ENCODE measurements at places on chromosomes 3 and 15.

GRCh38 chr15:84668221-84668982 lies 10.4 kb upstream of the NMB start:
- DNase-seq: no peak

- no peak for DNase-seq
These were observed 26.3 kb downstream of the FEM1B start for GRCh38 chr15:68303560-68304436.

- no peak for DNase-seq
These were observed 24.3 kb downstream of the TBC1D21 start for GRCh38 chr15:73897441-73898261.

DNA sequence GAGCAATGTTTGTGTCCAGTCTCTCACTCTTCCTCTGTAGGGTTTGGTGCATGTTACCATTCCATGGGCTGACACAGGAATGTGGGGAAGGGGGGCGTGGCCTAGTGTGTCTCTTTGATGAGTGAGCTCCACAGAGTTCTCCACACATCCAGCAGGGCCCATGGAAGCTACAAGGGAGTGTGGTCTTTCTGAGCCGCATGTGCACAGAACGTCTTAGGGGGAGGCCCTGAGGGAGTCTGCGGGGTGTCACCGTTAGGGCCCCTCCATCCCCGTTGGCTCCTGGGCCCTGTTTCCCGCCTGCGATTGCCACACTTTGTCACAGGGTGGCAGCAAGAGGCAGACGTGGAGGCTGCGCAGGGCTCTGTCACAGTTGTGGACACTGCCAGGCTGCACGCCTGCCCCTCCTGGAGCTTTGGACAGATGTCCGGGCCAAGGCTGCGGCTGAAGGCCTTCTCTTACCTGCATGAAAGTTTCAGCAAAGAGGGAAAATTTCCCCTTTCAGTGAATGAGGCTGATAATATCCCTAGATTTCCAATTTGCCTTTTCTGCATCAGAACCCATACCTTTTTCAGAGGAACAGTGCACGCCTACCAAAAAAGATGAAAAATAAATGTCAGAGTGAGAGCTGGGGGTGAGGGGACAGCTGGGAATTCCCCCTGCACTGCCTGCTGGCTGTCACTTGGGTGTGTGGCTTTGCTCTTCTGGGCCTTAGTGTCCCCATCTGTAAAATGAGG lies 24.3 kb downstream of the CACNA2D3 start:
- no peak for DNase-seq

DNA sequence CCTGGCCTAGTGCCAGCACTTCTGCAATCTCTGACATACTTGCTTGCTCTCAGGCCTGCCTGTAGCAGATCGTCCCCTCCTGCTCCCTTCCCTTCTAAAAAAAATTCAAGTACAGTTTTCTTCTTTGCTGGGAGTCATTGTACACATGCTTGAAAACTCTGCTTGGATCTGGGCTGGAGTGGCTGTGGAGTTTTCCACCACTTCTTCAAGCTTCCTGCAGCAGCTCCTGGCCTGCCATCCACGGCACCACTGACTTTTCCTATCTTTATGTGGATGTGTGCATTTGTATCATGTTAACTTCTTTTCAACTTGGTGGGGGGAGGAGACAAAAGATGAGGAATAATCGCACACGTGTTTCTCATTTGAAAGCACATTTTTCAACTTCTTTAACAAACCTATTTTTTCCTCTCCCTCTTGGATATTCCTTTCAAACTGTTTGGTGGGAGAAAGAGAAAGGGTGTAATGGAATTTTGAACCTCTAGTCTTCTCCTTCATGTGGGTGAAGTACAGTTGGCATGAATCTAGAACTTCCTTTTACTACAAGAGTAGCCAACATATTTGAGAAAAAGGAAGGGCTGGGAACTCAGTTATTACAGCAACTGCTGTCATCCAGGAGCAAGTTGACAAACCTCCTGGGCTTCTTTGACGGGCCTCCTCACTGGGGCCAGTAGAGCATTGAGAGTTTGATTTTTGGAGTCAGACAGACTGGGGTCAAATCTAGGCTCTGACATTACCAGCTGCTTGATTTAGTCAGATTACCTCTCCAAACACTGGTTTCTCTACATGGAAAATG lies 61.2 kb upstream of the LRTM1 start:
- DNase-seq: no peak

DNA sequence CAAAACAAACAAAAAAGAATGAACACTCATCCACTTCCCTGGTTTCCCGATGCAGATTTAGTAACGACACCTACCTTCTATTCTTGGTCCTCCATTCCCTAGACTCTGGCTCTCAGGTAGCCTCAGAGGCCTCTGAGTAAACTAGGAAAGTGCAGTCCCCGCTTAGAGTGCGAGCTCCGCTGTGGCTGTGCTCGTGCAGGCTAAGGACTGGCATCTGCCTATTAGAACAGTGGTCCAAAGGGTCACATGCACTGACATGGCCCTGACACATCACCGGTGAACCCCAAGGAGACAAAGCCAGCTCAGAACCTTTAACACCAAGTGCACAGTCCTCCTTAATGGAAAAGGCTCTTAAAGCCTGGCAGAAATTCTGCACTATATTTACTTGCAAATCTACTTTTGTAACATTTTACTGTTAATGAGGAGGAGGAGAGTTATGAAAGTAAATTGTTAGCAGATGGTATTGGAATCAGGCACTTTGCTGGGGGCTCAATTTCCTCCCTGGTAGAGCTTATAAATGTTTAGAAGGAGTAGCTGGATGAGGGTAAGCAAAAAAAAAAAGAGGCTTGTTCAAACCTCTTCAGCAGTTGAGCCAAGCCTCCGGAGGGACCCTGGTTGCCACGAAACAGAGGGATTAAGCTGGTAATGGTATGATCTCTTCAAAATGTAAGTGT lies 31.1 kb downstream of the VGLL4 start:
- no peak for DNase-seq

DNA sequence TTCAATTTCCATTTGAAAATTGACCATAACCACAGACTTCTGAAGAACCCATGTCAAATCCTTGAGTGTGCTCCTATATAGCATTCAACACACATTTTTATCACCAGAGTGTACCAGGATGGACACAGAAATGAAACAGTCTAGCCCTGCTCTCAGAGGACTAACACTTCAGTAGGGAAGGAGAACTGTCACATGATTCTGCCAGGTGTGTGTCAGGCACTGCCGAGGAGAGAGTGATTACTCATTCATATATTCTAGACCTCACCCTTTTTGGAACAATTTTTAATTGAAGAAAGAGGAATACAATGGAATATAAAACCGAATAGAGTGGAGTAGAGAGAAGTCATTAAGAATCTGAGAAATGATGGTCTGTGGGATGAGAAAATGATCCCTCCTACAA lies 125.8 kb downstream of the ERC2 start:
- DNase-seq: no peak

DNA sequence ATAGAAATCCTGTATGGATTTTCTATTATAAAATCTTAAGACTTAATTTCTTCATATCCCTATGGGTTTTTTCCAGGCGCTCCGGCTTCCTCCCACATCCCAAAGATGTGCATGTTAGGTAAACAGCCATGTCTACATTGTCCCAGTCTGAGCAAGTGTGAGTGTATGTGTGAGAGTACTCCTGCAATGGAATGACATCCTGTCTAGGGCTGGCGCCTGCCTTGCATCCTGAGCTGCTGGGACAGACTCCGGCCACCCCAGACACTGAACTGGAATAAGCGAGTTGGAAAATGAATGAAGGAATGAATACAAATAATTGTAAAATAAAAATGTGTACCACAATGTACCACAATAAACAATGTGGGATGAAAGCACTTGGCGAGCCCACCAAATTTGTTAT lies 69.2 kb downstream of the RFTN1 start:
- DNase-seq: no peak

- no peak for DNase-seq
These were observed 42.0 kb upstream of the MEIS2 start for GRCh38 chr15:37142371-37142770.

GRCh38 chr3:18559331-18559842 lies 134.2 kb upstream of the SATB1 start:
- no peak for DNase-seq
